Activated T-cell treated with anti-CD3 and anti-CD28 coated beads for 48 hours (primary cell): ENCODE measurements at places on chromosomes 16 and 17.

DNA sequence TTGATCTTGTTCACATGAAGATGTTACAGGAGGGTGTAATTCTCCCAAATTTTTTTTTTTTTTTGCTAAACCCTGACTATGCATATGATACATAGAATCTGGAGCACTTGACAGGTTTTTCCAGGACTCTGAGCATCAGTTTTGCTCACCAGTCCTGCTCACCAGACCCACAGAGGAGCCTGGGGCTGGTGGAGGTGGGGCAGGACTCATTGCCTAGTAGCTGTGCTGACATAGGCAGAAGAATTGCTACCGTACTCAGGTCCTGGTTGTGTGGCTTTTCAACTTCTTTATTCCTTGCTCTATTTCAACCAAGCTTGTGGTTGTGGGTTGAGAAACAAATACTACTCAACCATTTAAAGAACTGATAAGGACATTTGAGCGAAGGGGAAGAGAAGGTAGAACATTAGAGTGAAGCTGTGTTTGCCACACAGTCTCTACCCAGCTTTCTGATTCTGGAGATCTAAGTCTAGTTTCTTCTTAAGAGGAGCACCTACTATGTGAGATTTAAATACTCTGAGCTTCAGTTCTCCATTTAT, 212.4 kb downstream of the UTP18 start:
- DNase-seq, result no peak

DNA sequence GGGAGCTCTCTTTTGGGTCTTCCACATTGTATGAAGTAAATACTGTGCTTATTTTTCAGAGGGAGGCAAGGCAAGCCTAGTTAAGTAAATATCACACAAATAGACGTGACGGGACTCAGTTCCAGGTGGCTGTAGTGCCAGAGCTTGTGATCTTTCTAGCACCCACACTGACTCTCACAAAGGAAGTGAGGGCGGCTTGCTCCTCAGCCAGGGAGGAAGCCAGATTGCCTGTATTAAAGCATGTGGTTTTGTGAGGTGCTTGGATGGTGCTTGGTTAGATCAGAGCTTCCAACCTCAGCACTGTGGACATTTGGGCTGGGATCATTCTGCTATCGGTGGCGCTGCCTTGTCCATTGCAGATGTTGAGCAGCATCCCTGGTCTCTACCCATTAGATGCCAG, 80.1 kb downstream of the VAT1L start:
- DNase-seq, result no peak

- DNase-seq, result no peak
Observed at GRCh38 chr17:48173191-48173984, 65.8 kb downstream of the SNX11 start.

GRCh38 chr17:72219137-72219823, 98.5 kb downstream of the SOX9 start:
- DNase-seq, result no peak

DNA sequence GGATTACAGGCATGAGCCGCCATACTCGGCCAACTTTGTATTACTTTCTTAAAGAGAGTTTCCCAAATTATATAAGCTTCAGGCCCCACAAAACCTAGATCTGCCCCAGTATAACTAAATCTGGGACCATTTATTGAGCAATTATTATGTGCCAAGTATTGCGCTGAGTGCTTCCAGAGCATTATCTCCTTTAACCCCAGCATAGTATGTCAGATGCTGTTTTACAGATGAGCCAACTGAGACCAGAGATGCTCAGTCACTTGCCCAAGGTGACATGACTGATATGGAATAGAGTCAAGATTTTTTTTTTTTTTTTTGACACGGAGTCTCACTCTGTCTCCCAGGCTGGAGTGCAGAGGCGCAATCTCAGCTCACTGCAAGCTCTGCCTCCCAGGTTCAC, 1.9 kb upstream of the ERBB2 start:
- DNase-seq, result no peak

DNA sequence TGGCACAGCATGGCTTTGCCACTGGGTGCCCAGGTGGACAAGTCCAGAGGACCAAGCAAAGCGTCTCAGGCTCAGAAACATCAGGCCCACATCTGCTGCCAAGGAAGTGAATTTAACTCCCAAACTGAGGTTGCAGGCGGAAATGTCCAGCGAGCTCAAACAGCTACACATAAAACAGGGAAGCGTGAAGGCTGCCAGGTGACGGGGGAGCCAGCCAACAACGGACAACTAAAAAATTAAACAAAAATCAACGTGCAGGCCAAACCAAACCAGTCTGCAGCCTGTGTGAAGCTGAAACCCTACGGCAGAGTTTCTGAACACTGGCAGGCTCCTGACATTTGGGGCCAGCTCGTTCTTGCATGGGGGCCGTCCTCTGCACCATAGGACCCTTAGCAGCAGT, 2.5 kb downstream of the TK1 start:
- no peak for DNase-seq

DNA sequence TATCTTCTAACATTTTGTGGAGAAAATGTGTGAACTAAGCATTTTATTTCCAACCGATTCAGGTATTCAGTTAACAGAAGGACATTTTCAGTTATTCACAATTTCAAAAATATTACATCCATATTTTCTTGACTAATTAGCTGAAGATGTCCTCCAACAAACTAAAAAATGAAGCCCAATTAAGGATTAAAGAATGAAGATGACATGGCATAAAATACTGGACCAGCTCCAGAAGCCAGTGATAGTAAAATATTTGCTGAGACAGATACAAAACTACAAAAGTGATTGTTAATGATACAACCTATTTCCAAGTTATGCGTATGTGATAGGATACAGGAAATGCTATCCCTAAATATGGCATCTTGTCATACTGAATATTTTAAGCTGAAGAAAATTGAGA, 48.6 kb downstream of the PMP22 start:
- no peak for DNase-seq

DNA sequence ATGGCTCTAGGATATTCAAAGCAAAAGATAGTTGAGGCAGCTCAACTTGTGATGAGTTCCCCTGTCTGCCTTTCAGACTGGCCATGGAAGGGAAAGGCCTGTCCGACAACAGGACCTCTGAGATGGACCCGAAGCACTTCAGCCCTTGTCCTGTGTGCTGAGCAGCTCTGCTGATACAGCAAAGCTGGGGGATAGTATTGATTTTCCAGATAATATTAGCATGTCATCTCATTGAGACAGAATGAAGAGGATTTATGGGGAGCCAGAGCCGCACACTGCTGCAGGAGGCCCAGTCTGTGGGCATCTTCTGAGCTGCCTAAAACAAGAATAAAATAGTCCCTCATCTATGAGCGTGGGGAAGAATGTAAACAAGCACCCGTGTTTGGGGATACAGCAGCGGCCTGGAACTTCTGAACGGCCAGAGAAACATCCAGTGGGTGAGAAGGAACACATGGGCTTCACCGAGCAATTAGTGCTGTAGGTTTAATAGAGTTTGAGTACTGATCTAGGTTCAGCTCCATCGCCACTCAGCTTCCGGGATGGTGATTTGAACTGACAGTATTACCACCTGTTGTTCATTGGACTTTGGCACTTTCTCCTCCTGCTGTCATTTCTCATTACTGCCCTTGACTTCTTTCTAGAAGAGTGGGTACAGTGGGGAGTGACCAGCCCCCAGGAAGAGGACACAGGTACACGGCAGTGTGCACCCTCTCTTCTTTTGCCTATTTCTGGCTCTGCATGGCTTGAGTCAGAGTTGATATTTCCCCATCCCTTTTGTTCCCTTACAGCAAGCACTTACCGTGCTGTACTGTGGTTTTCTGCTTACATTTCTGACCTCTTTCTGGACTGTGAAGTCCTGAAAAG, 96.5 kb upstream of the TBX2 start:
- DNase-seq, result no peak

DNA sequence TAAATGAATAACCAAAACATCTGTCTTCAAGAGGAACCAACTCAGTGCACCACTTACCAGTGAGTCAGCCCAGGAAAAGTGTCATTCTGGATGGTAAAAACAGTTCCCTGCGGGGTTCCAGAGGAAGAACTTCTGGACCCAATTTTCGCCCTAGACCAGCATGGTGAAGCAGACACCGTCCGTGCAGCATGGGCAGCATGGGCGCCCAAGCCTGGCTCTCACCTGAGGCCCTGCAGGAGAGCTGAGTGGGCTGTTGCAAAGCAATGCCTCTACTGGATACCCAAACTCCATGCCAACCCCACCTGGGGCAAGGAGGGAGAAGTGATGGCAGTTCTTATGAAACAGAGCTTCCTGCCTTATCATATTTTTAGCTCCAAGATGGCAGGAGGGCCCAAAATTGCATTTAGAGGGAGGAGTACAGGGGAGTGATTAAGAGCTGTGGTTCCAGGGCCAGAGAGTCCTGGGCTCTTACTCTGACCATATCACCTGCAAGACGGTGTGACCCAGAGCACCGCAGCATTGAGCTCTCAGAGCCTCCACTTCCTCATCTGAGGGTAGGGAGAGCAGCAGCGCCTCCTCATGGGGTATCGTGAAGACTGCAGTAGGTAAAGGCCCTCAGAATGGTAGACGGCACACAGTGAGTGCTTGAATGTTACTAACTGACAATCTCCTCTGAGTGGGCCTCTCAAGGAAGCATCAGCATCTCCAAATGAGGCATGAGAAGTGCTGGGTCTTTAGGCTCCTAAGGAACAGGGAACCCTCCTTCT, 16.6 kb upstream of the INPP5K start:
- peak; percentile 17 for DNase-seq

DNA sequence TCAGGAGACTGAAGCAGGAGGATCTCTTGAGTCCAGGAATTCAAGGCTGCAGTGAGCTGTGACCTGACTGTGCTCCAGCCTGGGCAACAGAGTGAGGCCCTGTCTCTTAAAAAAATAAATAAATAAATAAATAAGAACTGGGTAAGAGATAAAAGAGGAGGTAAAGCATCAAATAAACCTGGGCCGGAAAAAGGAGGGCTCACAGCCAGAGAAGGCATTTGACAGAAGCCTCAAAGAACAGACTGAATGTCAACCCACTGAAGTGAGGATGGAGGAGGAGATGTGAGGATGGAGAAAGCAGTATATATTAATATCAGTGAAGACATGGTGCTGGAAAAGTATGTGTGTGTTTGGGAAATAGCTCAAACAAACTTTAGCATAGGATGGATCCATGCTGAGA, 6.1 kb downstream of the NOG start:
- DNase-seq, result no peak

DNA sequence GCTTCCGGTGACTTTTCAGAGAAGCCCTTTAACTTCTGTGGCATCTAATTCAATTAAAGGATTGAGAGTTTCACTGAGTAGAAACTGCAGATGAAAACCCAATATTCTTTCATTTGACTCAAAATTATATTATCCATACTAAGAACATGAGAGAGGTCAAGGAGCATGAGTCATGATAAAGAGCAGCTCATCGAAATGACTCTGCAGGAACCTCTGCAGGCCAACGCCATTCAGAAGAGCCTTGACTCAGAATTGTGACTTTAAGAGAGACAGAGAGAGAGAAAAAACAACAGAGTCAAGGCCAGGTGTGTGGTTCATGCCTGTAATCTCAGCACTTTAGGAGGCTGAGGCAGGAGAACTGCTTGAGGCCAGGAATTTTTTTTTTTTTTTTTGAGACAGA, 417.2 kb upstream of the XYLT1 start:
- DNase-seq, result no peak

DNA sequence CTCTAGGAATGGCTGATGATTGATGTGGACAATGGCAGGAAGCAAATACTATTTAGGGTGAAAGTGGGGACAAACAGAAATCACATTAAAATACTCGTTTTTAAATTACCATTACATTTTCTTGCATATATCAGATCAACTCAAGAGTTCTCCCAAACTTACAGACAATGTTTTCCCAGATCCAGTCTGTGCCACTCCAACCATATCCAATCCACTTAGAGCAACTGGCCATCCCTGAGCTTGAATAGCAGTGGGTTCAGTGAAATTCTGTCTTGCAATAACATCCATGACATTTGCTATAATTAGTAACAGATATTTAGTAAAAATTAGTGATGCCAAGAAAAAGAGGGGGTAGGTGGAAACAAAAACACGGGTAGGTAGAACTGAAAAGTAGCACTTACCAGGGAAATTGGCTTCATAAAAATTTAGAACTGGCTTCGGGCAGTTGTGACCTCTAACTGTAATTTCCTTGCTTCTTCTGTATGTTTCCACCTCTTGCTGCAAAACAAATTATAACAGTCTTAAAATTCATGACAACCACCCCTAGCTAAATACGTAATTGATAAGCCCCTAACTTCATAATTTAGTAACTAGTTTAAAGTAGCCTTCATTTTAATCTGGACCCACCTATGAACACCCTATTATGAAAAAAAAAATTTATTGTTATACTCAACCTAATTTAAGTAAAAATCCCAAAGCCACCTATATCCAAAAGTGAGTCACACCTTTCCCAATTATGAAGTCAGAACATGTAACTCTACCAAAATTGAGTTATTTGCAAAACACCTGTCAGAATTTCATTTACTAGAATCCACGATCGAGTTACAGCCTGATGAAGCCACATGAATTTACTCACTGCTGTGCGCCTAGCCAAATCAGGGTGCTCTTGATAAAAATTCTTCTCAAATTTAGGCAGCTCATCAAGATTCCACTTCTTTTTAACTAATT, 2.0 kb downstream of the DDX5 start:
- DNase-seq, result no peak

GRCh38 chr17:48835971-48836370, 5.1 kb downstream of the CALCOCO2 start:
- DNase-seq, result no peak
